ENCODE measurements at places on chromosomes 6 and 20.

- no peak for DNase-seq
Observed at GRCh38 chr6:142255785-142256184, 46.0 kb upstream of the ADGRG6 start.

- no peak for DNase-seq
Observed at GRCh38 chr6:34867484-34867883, 20.4 kb downstream of the TAF11 start.

DNA sequence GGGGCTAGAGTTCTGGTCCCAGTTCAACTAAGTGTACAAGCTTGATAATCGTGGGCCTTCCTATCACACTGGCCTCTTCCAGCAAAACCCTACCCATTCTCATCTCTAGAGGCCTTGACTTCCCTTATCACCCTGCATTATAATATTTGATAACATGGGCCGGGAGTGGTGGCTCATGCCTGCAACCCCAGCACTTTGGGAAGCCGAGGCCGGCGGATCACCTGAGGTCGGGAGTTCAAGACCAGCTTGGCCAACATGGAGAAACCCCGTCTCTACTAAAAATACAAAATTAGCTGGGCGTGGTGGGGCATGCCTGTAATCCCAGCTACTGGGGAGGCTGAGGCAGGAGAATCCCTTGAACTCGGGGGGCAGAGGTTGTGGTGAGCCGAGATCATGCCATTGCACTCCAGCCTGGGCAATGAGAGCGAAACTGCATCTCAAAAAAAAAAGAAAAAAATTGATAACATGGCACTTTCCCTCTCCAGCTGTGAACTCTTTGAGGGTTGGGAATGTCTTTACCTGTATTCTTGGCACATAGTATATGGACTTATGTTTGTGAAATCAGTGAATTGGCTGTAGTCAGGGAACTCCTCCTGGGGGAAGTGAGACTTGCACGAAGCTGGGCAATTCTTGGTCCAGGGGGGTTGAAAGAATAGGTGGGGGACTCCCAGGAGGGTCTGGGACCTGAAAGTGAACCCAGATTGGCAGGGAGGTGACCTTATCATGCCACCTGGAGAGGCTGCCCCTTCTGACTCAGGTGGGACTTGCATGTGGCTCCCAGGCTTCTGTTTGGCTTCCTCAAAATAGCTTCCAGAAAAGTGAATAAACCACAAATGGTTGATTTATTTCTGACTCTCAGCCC lies 915 bp upstream of the C6orf47 start:
- peak; percentile 38 for DNase-seq

DNA sequence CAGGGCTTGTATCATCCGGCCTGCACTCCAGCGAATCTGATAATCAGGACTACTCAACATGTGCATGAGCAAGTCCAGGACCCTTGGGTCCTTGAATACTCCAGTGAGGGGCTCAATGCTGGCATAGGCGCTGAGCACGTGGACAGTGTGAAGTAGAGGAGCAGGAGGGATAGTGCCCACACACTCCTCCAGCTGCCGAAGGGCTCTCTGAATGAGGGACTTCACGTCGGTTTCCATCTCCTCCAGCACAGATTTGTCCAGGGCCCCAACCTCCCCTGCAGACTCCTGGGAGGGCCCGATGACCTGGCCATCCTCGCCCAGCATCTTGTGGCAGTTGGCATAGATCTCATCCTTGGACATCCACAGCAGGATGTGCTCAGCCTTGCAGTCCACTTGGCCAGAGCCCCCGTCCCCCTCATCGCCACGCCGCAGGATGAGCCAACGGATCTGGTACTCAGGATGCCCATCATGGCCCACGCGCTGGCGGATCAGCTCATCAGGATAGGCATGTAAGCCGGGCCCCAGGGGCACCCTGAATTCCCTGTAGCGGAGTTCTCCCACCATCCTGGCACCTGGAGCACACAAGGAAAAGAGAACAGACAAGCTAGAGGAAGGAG lies 1.3 kb downstream of the CUL7 start:
- no peak for DNase-seq

DNA sequence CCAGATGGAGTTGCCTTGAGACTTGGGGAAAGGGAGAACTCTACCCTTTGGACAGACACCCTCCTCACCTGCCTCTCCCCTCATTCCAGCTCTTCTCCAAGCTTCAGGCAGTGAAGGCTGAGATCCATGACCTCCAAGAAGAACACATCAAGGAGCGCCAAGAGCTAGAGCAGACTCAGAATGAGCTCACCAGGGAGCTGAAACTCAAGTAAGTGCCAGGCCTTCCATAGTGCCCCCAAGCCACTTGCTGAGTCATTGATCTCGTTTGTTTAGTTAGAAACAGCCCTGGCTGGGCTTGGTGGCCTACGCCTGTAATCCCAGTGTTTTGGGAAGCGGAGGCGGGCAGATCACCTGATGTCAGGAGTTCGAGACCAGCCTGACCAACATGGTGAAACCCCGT lies 39.2 kb downstream of the KIF3B start:
- DNase-seq: no peak

DNA sequence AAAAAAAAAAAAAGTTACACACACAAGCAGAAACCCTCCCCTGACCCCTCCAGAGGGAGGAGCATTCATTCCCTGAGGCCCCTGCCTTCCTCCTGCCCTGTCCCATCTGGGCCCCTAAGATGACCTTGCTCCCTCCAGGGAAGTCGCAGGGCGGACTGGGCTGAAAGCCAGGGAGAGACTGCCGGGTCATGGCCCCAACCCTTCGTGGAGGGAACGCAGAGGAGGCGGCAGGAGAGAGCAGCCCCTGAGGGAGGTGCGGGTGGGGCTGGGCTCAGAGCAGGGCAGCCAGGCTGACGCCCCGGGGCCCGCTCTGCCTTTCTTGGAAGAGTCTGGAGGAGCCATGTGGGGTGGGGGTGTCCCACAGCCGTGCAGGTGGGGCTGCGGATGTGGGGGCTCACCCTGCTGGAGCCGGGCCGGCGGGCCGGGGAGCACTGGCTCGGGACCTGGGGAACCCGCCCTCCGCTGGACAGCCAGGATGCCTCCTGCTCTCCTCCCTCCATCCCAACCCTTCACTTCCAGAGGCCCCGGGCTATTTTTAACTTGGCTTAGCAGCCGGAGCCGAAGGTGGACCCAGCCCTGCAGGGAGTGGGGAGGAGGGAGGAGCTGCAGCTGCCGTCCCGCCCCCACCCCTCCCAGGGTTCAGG lies 15.0 kb upstream of the ABHD16B start:
- no peak for DNase-seq

DNA sequence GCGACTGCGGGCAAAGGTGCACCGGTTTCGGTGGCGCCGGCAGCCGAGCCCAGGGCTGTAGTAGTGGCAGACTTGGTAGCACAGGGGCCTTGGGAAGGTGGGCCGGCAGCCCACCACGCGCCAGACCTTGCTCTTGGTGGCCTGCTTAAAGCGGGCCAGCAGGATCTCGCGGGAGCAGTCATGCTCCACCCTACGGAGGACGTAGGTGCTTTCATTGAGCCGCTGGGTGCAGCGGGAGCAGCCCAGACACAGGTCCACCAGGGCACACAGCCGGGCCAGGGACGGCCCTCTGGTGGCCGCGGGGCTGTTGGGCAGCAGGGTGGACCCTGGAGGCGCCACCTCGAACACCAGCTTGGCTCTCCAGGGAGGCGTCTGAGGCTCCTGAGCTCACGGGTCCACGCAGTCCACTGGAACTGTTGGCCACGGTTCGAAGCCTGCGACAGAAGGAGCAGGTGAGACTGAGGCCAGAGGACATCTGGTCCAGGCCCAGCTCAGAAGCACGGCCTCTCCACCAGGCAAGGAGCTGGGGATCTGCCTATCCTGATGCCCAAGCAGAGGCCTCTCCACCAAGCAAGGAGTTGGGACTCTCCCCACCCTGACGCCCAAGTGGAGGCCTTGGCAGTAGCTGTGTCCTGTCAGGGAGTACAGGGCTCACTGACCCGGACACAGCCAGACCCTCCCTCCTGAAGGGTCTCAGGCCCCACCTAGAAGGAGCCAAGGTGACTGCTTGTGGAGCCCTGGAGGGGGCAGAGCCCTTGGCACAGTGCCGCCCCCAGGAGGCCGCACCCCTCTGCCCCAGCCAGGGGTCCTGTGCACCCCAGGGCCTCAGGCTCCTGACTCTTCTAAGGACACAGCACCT lies 1.0 kb downstream of the HELZ2 start:
- DNase-seq: no peak

- DNase-seq: no peak
Observed at GRCh38 chr6:32148289-32149091, 3.2 kb downstream of the PRRT1 start.

DNA sequence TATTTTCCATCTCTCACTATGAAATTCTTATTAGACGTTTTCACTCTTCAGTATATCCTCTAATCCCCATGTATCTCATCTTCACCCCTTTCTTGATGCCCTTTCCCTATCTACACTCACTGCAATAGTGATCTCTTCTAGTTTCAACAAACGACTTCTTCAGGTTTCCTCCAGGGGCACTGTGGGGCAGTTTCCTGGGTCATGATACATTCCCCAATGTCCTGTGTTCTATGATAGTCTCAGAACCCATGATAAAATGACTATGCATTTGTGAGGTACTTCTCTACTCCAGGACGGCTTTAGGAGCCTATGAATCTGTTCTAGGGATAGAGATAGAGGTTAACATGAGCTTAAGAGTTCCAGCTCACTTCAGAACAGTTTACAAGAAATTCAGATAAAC lies 183.3 kb downstream of the FOXC1 start:
- DNase-seq: no peak

DNA sequence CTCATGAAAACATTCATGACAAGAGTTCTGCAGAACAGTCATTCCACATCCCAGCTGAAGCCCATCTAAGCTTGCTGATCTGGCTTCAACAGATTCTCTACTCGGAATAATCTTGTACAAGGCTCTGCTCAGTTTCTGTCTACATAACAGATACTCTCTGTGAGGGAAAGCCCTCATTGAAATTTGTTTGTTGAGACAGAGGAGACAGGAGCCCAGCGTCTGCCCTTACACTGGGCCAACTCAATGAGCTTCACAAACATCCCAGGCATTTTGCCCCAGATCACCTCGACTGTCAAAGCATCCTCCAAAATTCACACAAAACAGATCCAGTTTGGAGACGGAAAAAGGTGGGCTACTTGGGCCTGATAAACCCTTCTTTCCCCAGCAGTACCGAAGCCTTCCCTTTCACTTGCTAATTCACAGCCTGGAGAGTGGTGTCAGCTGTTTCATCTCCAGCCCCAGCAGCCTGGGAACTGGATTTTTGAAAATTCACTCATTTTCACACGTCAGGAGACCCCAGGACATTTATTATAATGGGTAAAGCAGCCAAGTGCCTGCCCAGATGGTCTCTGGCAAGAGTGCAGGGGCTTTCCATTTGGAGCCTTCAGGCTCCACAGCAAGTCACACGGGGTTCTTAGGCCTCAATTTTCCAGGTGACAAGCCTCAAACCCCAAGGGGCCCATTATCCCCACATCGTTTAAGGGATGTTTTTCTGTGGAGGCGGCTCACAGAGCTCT lies 7.3 kb downstream of the CCDC167 start:
- DNase-seq: no peak

- peak; percentile 38 for DNase-seq
Observed at GRCh38 chr6:138509371-138509770, 10.1 kb upstream of the NHSL1 start.
